AG10803 (cell line): ENCODE measurements at places on chromosomes 13 and 19.

DNA sequence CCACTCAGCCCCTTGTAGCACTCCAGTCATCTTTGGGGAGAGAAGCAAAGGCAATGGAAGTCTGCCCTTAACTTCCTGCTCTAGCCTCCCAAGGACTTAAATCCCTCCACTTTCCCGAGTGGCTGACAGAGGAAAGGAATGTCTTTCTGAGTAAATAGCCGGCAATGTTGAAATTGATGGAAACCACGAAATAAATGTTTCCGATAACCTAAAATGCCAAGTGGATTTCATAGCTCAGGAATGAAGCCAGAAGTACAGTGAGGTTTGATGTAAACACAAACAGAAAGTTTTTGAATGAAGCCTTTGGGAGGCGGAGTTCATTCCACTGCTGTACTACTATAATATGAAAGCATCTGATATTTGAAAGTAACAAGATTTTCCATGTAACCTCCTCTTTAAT, 14.0 kb upstream of the TBC1D4 start:
- peak; percentile 88 for DNase-seq

DNA sequence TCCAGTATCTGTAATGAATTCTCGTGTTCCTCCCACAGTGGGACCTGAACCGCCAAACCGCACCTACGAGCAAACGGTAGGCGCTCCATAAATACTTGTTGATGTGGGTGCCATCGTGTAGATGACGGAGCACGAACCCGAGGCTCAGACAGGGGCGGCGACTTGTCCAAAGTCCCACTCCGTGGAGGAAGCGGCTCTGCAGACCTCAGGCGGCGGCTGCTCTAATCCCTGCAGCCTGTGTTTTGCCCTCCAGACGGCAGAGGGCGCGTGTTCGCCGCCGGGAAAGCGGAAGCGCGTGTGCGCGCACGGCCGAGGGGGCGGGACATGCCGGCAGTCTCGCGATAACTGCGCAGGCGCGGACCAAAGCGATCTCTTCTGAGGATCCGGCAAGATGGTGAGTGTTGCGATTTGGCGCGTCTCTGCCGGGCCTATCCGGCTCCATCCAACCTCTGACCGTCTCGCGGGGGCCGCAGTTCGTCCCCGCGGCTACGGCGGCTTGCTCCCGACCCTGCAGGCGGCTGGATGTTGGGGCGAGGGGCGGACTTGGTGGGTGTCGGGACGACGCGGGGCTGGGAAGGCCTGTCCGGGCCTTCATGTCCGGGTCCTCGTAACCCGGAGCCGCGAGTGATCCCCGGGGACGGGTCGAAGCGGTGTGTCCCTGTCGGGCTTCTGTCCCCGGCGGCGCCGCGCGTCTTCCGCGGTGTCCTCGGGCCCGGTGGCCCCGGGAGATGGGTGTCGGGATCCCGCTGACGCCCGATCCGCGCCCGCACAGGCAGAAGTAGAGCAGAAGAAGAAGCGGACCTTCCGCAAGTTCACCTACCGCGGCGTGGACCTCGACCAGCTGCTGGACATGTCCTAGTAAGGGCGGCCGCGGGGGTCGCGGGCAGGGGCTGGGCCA, at the start of gene RPS15:
Gene RPS15, plus strand, starts transcription at position 362 of the 898 bp plus-strand sequence. Its CDS starts 30 bp downstream, at position 392.
- peak; percentile 94 for DNase-seq

GRCh38 chr19:5826531-5827341, 12.8 kb downstream of the FUT6 start:
- peak; percentile 29 for DNase-seq

- no peak for DNase-seq
Measured at GRCh38 chr19:15866636-15867035, 31.2 kb downstream of the CYP4F2 start.

GRCh38 chr19:55590617-55591016, 8.7 kb downstream of the FIZ1 start:
- DNase-seq: no peak

DNA sequence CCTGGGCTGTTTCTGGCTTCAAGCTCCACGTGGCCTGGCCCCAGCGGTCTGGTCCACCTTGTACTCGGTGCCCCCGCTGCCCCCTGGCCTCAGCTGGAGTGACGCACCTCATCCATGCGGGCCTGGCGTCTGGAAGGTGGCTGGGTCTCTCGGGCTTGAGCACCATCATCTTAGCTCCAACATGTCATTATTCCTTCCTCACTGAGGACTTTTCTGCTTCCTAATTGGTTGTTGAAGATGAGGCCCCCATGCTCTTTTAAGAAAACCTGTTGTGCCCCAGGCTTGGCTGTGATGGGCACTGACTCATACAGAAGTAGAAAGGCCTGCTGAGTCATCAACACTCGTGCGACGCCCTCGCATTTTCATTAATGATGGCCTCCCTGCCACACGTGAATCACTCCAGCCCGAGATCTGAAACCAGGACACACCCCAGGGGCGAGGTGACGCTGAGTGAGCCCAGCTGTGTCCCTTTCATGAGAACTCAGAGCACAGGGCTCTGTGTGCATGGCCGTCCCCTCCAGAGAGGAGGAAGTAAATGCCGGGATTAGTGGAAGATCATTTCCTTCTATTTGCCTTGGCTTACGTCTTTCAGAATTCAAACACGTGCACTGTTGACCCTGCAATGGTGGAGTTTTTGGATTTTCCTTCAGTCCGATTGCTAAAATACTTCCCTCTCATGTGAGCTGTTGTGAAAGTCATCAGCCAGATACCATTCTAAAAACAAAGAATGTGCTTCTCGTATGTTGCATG, 14.0 kb upstream of the GJA3 start:
- DNase-seq: peak; percentile 86
